ENCODE measurements at places on chromosomes 2 and 18.

DNA sequence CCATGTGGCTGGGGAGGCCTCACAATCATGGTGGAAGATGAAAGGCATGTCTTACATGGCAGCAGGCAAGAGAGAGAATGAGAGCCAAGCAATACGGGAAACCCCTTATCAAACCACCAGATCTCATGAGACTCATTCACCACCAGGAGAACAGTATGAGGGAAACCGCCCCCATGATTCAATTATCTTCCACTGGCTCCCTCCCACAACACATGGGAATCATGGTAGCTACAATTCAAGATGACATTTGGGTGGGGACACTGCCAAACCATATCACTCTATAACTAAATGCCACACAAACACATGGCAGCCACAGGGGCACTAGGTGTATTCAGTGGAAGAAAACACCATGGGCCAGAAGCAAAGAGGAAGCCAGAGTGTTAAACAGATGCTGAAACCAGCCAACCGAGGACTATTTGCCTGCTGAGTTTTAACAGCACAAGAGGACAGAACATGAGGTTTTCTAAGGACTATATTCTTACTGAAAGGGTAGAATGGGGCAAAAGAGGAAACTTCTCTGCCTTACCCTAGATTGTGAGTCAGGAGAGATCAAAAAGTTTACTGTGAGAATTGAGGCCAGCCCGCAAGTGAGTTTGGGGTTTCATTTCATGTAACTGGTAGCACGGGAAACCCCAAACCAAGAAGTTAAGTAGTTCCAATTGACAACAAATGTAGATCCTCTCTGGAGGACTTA lies 49.2 kb downstream of the SIGLEC15 start:
- H3K4me3 ChIP-seq: no peak overlapping the region
- H3K27ac ChIP-seq: peak overlapping the region; percentile 79
- no peaks in the 10 kb centered on the region for H3K27me3 ChIP-seq
- peak; percentile 3 for DNase-seq

DNA sequence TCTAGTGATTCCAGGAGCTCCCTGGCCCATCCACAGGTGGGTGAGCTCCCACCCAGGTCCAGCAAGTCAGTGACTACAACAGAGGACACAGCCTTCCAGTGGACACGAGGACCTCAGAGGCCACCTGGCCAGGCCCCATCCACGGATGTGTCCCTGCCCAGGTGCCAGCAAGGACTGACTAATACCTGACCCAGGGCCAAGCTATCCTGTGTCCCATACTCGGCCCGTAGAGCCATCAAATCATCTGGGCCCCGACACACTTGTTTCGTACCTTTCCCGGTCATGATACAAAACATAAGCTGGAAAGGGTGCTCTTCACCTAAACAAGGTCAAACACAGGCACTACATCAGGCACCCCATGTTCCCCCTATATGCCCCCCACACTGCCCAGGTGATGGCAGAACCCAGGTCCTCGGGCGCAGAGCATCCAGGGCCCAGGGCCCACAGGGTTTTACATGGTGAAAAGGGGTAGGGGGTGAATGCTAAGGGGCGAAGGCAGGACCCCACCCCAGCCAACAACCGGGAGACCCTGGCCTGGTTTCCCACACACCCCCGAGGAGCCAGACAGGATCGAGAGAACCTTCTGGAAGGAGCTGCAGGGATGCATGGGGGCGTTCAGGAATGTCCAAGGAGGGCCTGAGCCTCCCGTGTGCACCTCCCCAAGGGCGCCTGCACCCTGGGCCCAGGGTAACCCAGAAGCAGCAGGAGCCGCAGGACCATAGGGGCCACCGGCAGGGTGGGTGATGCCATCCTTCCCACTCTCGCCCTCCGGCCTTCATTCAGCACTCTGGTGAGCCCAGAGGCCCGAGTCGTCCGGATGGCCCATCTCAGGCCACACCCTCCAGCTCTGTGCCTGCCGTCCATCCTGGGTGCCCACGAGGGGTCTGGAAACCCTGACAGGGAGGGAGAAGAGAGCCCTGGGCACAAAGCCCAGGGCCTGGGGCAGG lies 94.3 kb downstream of the HDAC4 start:
- peaks cover 20% of the 10 kb centered on the region for H3K4me1 ChIP-seq
- H3K36me3 ChIP-seq: peaks cover 2% of the 10 kb centered on the region

GRCh38 chr2:153287109-153287801 lies 191.3 kb downstream of the RPRM start:
- H3K27ac ChIP-seq: no peak overlapping the region
- no peaks in the 10 kb centered on the region for H3K27me3 ChIP-seq
- H3K4me1 ChIP-seq: no peaks in the 10 kb centered on the region
- DNase-seq: no peak
- H3K36me3 ChIP-seq: no peaks in the 10 kb centered on the region

DNA sequence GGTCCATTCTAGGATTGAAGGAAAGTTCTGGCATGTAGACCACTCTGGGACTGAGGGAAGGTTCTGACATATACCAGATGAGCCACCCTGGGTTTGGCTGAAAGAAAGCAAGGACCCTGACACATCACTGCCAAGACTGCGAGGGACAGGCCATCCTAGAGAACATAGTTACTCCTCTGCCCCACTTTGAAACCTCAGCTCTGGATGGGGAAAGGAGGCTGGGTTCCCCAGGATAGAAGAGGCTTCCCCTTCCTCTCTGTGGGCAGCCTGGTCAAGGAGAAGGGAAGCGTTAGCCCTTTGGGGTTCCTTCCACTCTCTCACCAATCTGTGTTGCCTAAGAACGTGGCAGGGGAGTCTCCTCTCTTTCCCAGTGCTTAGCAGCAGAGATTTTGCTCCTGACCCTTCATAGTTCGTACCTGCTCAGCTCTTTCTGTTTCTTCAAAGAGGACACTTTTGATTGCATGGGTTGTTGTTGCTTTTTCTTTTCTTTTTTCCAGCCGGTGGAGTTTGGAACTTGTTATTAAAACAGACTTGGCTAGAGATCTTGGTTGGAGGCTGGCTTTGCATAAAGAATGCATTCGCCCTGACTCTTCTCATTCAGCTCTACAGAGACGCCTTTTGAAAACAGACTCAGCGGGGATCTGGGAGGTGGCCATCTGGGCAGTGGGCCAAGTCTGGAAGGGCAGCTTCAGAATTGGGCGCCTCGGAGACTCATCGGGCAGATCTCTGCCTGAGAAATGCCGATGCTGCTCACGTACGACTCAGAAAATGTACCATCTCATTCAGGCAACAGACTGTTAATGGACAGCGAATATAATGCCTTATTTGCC lies 166.1 kb downstream of the CLIP4 start:
- H3K4me3 ChIP-seq: no peak overlapping the region
- no peak overlapping the region for H3K27ac ChIP-seq
- H3K36me3 ChIP-seq: no peaks in the 10 kb centered on the region
- no peak for DNase-seq

- H3K4me3 ChIP-seq: no peak overlapping the region
- H3K27me3 ChIP-seq: no peaks in the 10 kb centered on the region
- no peak for DNase-seq
Measured at GRCh38 chr2:221629468-221629867, 57.4 kb upstream of the EPHA4 start.

DNA sequence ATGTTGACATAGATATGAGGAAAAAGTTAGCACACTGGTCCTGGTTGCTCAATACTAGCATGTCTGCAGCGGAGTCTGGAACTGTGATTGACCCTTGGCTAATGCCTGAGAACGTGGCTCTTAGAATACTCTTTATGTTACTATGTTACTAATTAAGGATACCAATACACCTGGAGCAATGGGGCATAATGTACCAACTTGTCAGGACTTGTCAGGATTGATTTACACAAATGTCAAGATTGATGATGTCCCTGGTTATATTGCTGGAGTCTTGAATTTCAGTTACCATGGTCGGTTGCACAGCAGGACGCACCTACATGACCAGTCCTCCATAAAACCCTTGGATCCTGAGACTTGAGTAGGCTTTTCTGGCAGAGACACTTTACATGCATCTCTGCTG lies 810.9 kb downstream of the CPS1 start:
- no peak for DNase-seq
- H3K36me3 ChIP-seq: no peaks in the 10 kb centered on the region

- no peaks in the 10 kb centered on the region for H3K4me1 ChIP-seq
- DNase-seq: no peak
- H3K4me3 ChIP-seq: no peak overlapping the region
- H3K27ac ChIP-seq: no peak overlapping the region
- no peaks in the 10 kb centered on the region for H3K27me3 ChIP-seq
Measured at GRCh38 chr2:169978402-169979017, 151.3 kb downstream of the UBR3 start.

DNA sequence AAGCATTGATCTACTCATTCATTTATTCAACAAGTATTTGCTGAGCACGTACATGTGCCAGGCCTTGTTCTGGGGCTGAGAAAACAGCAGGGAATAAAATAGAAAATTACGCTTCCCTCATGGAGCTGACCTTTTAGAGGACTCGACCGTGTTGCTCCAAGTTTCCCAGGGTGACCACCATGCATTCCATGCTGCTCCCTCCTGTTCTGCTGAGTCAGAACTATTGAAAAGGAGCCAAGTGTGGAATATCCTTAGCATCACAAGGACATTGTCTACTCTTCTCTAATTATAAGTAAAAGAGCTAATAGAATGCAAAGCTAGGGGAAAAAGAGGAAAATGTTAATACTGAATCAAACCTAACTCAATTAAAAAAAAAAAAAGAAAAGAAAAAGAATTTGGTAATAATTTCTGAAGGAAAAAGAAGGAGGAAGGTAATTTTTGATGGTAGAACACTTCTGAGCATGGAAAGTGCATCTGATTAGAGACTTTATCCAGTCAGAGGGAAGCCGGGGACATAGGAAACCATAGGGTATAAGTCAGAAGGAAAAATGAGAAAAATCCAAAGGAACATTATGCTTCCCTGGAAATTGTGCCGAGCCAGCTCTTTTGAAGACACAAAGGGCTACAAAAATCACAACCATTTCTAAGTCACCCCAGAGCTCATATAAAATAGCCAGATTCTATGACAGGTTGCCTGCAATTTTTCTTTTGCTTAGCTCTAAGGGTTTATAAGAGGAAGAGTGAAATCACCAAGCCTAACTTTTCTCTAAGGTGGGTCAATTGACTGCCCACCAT lies 339.4 kb downstream of the RND3 start:
- H3K4me1 ChIP-seq: no peaks in the 10 kb centered on the region
- H3K27ac ChIP-seq: no peak overlapping the region
- no peak for DNase-seq
- no peak overlapping the region for H3K4me3 ChIP-seq

DNA sequence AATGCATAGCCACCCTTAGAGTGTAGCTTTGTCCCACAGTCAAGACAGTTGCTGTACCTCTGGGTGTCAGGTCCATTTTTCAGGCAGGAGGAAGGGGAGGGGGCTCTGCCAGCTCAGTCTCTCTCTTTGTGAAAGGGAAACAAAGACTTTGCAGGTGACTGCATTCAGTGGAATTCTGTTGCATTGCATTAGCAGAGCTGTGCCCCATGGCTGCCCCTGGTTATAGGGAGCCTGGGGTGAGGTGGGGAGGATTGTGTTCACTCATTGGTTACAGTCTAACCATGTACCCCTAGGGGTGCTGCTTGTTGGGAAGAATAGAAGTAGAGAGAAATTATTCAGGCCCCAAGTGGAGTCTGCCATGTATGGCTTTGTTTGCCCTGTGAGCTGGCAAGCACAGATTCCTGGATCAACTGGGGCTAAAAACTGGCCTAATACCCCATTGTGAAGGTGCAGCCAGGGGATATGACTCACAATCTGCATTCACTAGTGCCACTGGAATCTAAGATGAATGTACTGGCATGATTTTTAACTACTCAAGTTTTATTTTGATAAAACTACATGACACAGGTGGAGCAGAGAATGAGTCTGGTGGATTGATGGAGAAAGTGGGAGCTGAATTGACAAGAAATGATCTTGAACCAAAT lies 118.4 kb downstream of the SH3BP4 start:
- H3K36me3 ChIP-seq: no peaks in the 10 kb centered on the region
- H3K27ac ChIP-seq: no peak overlapping the region
- H3K27me3 ChIP-seq: no peaks in the 10 kb centered on the region
- H3K4me1 ChIP-seq: no peaks in the 10 kb centered on the region
- DNase-seq: no peak
- H3K4me3 ChIP-seq: no peak overlapping the region

GRCh38 chr18:31230495-31230894 lies 67.8 kb upstream of the DSC1 start:
- DNase-seq: no peak
- no peaks in the 10 kb centered on the region for H3K27me3 ChIP-seq
- no peak overlapping the region for H3K4me3 ChIP-seq
- H3K36me3 ChIP-seq: no peaks in the 10 kb centered on the region

GRCh38 chr2:239380831-239381708 lies 19.8 kb downstream of the HDAC4 start:
- peak overlapping the region; percentile 37 for H3K4me3 ChIP-seq
- DNase-seq: peak; percentile 79
- peaks cover 21% of the 10 kb centered on the region for H3K4me1 ChIP-seq
- H3K27me3 ChIP-seq: no peaks in the 10 kb centered on the region
- H3K27ac ChIP-seq: peak overlapping the region; percentile 57

DNA sequence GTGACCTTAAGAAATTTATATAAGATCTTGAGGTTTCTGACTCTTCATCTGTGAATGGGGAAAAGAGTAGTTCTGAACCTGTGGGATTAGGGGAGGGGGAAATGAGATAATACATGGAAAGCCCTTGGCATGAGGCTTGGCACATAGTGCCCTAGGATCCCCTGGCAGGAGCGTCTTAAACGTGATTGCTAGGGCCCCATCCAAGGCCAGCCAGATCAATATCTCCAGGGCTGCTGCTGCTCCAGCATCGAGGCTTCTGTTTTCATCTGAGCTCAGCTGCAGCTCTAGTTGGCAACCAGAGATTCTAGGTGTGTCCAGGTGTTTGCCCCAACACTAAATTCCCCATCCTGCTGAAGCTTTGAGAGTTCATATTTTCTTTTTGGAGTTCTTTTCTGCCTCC lies 71.0 kb downstream of the IL1R2 start:
- peaks cover 7% of the 10 kb centered on the region for H3K4me1 ChIP-seq
- H3K4me3 ChIP-seq: no peak overlapping the region
- no peaks in the 10 kb centered on the region for H3K36me3 ChIP-seq
- no peak overlapping the region for H3K27ac ChIP-seq

- H3K4me1 ChIP-seq: no peaks in the 10 kb centered on the region
- H3K27me3 ChIP-seq: no peaks in the 10 kb centered on the region
- no peak overlapping the region for H3K27ac ChIP-seq
- H3K36me3 ChIP-seq: no peaks in the 10 kb centered on the region
- DNase-seq: no peak
- H3K4me3 ChIP-seq: no peak overlapping the region
Measured at GRCh38 chr2:133012847-133013734, 343.1 kb upstream of the LYPD1 start.

GRCh38 chr2:25251071-25251421 lies 82.7 kb upstream of the POMC start:
- peak overlapping the region; percentile 69 for H3K4me3 ChIP-seq
- peaks cover 13% of the 10 kb centered on the region for H3K4me1 ChIP-seq
- H3K27me3 ChIP-seq: no peaks in the 10 kb centered on the region
- H3K36me3 ChIP-seq: peaks cover 10% of the 10 kb centered on the region
- H3K27ac ChIP-seq: peak overlapping the region; percentile 48

- H3K27me3 ChIP-seq: no peaks in the 10 kb centered on the region
- no peak for DNase-seq
- no peak overlapping the region for H3K4me3 ChIP-seq
- no peaks in the 10 kb centered on the region for H3K36me3 ChIP-seq
Measured at GRCh38 chr2:207658156-207658555, 33.0 kb upstream of the METTL21A start.

- H3K27ac ChIP-seq: no peak overlapping the region
- peaks cover 8% of the 10 kb centered on the region for H3K4me1 ChIP-seq
Measured at GRCh38 chr2:233350708-233351107, 3.6 kb upstream of the DGKD start.

All from T-cell (primary cell).